NCI-H774 (cell line): ENCODE measurements at places on chromosomes 6 and 20.

DNA sequence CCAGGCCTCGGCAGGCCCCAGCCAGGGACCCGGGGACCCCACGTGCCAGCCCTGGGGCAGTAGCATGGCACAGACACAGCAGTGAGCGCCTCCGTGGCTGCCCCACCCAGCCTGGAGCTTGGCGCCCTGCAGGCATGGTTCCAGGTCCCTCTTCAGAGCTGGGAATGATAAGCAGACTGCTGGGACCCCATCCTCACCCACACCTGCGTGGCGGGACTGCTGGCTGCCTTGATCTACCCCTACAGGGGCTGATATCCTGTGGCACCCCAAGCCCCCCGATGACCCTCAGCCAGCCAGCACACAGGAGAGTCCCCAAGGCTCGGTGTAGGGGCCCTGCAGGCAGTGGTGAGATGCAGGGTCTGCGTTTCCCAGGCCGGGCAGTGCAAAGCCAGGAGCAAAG lies 47.1 kb downstream of the YTHDF1 start:
- no peak for DNase-seq

- peak; percentile 36 for DNase-seq
Observed at GRCh38 chr20:21719592-21720214, 14.2 kb downstream of the PAX1 start.

GRCh38 chr20:58277578-58278472 lies 31.7 kb upstream of the RAB22A start:
- DNase-seq: no peak

- peak; percentile 7 for DNase-seq
Observed at GRCh38 chr6:13467216-13467600, 20.2 kb downstream of the GFOD1 start.

DNA sequence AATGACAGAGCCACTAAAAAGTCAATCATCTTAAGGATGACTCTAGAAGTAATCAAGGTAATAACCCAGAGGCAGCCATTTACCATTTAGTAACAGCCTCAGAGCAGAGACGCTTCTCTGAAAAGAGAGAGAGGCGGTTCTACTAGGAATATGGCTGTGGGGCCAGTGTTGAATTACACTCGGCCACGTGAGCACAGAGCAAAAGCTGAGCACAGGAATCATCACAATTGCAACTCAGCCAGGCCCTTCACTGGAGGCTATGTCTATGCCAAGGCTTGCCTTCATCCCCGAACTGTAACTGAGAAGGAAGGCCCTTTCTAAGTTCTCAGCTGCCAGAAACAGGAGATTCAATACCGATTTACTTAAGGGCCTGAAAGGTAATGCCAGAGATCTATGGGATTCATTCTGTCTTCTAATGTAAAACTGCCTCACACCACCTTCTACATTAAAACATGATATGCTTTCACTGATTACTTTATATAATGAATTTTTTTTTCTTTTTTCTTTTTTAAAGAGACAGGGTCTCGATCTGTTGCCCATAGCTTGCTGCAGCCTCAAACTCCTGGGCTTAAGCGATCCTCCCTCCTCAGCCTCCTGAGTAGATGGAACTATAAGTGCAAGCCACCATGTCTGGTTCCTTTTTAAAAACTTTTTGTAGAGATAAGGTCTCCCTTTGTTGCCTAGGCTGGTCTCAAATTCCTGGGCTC lies 67.6 kb downstream of the NUDT3 start:
- DNase-seq: no peak

GRCh38 chr6:159941286-159942113 lies 27.4 kb upstream of the IGF2R start:
- peak; percentile 10 for DNase-seq

DNA sequence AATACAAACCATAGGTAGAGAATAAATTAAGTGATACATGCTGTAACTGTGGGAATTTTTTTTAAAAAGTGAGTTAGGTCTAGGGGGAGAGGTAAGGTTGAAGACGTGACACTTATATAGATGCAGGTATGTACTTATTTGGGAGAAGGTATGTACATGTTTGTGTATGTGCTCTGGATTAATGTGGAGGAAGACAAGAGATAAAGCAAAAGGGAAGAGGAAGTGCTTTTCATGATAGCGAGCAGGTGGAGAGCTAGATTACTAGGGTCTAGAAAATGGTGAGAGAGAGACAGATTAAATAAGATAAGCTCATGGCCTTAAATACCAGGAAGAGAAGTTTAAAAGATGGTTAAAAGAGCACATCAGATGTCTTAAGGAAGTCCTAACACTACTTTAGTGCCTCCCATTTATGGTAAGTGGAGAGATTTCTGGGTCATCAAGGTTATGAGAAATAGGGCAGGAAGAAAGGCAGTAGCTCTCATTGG lies 92.5 kb downstream of the MAN1A1 start:
- no peak for DNase-seq

- no peak for DNase-seq
Observed at GRCh38 chr6:109298605-109299264, 83.5 kb downstream of the CD164 start.

GRCh38 chr6:158233214-158233795 lies 65.2 kb downstream of the GTF2H5 start:
- no peak for DNase-seq

GRCh38 chr20:62818592-62819493 lies 2.0 kb downstream of the COL9A3 start:
- no peak for DNase-seq

- no peak for DNase-seq
Observed at GRCh38 chr20:3071610-3072529, at the start of gene OXT. TSS of gene OXT (plus strand) at chr20:3071620. CDS start at chr20:3071656, 36 bp downstream.

- DNase-seq: no peak
Observed at GRCh38 chr20:62808211-62808865, 3.7 kb downstream of the OGFR start.

DNA sequence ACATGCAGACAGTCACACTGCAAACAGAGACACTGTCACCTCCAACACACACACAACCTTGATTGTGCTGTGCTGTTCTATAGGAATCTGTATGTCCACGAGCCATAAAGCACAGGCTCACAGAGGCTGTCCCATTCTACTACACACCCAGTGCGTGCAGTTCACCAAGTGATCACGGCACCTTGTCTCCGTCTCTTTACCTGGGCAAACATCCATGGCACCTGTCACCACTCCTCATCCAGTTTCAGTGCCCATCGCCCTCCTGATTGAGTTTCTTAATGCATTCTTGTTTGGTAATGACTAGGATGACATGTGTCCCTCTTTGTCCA lies 65.8 kb upstream of the STMND1 start:
- no peak for DNase-seq

GRCh38 chr20:3210346-3210745 lies 1.0 kb downstream of the ITPA start:
- DNase-seq: no peak

- DNase-seq: no peak
Observed at GRCh38 chr6:156269751-156270369, 507.3 kb upstream of the ARID1B start.

- no peak for DNase-seq
Observed at GRCh38 chr6:131451321-131452144, 121.5 kb upstream of the ARG1 start.

DNA sequence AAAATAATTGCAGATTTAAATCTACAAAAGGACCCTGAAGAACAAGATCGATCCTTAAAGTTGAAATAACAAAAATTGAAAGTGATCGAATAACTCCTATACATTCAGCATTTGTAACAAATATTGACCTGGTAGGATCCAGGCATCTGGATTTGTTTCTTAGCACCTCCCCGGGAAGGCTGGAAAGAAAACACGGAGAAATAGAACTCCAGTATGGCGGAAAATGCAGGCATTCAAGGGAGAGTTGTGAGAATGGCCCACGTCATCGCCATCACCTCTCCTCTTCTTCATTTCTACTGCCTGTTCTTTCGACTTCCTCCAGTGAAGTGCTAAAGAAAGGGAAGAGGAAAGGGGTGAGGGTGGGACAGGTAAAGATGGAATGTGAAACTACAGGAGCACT lies 242.3 kb upstream of the TFAP2D start:
- no peak for DNase-seq

DNA sequence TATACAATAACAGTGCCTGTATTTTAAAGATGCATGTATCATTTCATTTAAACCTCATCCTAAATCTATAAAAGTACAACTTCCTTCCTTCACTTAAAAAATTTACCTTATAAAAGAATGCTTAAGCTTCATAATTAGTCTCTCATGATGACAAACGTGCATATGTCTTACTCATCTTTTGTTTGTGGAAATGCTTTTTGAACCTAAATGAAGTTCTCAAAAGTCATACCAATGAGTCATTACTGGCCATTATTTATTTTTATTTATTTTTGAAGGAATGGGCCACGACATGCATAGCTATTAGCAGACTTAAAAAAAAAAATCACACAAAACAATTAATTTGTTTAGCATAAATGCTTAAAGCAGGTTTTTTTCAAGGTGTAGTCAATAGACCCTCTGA lies 3.7 kb downstream of the TFB1M start:
- no peak for DNase-seq

GRCh38 chr6:45422503-45423110 lies 44.9 kb upstream of the SUPT3H start:
- no peak for DNase-seq

DNA sequence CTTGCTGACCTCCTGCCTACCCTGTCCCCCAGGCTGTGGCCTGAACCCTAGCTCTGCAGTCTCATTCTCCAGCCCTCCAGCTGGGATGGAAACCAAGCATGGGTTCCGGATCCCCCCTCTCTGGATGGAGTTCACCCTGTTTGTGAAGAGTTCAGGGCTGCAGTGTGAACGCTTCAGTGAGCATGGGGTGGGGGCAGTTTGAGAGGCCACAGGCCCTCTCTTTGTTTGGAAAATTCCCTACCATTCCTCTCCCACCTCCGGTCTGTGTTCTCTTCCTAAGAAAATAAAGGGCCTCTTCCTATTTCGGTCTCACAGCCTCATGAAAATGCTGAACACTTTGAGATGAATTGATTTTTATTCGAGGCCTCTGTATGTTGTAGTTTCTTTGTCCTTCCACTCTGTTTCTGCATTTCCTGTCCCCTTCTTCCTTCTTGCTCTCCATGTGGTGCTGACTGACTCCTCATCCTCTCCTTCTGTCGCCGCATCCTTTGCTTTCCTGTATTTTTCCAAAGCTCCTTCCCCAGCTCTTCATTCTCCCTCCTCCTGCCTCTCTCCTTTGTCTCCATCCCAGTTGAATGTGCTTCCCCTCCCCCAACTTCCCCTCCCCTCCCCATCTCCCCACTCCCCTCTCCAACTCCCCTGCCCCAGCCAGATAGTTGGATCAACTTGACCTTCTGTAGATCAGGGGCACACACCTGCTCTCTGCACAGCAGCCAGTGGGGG lies 2.4 kb upstream of the KCNK5 start:
- DNase-seq: no peak

GRCh38 chr6:33329058-33329457 lies 11.5 kb upstream of the ZBTB22 start:
- no peak for DNase-seq

GRCh38 chr20:2763186-2763585 lies 37.2 kb downstream of the CPXM1 start:
- DNase-seq: no peak

DNA sequence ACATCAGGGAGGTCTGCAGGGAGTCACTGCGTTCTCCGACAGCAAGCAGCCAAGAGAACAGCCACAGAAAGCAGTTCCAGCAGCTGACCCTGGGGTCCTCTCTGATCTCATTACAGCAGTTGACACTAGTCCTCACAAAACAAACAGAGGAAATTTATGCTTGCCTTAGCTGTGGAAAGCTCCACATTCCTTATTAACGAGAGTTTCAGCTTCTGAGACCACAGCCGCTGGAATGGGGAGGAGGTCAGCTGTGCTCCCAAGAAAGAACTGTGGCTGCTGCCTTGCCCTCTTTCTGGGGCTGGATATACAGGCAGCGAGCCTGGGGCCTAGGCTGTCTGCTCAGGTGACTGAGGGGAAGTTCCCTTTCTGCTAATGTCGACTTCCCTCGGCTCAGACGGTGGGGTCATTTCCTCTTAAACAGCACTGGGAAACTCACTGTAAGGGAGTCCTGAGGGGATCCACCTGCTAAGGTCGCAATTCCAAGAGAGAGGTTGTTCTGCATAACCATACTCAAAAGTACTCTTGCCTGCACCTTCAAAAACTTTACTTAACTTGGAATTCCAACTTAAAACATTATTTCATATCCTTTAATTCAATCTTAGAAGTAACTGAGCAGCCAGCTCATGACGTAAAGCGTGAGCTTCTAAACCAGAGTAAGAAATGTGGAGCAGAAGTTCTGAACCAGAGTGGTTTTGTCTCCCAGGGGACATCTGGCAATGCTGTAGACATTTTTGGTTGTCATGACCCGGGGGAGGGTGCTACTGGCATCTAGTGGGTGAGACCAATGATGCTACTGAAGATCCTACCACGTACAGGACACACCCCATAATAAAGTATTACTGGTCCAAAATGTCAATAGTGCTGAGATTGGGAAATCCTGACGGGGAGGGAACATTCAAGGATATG lies 80.3 kb downstream of the BACH2 start:
- no peak for DNase-seq

DNA sequence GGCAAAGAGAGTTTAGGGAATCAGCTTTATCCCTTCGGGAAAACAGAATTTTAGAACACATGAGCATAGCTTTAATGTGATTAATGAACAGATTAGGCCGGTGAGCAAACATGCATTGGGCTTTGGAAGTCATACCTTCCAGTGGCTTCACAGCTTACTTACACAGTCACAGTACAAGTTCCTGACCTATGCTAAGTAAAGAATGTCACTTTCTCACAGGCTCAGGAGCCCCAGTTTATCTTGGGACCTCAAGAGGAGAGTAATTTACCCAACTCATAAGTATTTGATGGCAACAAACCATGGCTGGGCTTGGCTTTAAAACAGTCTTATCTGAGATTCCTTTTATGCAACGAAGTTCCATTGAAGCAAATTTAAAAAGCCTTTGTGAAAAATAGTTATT lies 195.9 kb downstream of the AKAP7 start:
- DNase-seq: no peak
